ENCODE measurements at places on chromosomes 4 and X.

DNA sequence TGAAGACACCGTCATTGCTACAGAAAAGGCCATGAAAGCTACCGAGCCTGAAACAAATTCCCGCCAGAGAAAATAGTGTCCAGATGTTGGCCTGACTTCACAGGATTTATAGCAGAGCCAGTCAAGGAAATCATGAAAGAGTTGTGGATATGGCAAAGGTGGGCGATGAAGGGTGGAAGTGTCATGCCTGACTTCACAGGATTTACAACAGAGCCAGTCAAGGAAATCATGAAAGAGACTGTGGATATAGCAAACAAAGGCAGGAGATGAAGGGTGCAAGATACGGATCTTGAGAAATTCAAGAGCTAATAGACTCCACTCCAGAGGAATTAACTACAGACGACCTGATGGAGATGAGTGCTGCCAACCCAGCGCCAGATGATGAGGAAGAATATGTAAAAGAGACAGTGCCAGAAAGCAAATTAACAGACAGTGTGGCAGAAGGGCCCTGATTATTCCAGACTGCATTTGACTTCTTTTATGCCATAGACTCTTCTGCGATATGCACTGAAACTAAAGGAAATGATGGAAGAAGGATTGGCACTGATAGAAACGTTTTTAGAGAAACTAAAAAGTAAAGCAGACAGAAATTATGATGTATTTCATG, 17.2 kb downstream of the TRMT44 start:
- no peak for DNase-seq

DNA sequence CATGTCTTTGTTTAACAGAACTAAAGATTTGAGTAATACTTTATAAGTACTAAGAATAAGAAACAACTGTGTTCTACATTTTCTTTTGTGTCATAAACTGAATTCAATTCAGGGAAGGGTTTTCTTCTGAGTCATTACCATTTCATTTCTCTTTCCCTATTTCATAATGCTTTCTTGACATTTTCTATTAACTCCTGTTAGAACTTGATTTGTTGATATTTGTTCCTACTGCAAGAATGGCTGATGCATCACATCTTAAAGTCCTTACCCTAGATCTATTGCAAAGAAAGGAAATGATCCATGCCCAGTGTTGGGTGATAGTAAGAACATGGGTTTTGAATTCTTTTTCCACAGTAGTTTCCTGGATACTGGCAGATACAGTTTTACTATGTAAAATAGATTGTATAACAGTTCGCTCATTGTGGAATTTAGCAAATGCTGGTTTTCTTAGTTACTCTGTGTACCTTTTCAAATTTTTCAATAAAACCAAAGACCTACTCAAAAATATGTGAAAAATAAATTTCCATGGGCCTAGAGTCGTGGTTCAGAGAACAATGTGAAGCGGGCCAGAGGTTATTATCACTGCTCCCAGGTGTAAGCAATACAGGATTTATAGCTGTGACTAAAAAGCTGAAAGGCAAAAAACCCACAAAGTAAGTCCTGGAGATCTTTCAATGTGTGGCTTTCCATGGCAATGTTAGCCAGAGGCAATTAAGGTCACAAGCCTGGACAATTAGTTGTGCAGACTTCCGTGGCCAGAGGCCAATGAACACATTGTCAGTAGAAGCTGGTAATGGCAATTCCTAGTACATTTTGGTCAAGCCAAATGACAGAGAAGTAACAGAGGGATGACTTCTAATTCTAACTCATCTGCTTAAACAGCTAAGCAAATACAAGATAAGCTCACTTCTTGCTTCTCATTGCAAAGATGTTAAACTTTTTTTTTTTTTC, 127.3 kb upstream of the FAT4 start:
- no peak for DNase-seq

GRCh38 chr4:86831262-86832130, 17.7 kb downstream of the SLC10A6 start:
- DNase-seq = no peak

DNA sequence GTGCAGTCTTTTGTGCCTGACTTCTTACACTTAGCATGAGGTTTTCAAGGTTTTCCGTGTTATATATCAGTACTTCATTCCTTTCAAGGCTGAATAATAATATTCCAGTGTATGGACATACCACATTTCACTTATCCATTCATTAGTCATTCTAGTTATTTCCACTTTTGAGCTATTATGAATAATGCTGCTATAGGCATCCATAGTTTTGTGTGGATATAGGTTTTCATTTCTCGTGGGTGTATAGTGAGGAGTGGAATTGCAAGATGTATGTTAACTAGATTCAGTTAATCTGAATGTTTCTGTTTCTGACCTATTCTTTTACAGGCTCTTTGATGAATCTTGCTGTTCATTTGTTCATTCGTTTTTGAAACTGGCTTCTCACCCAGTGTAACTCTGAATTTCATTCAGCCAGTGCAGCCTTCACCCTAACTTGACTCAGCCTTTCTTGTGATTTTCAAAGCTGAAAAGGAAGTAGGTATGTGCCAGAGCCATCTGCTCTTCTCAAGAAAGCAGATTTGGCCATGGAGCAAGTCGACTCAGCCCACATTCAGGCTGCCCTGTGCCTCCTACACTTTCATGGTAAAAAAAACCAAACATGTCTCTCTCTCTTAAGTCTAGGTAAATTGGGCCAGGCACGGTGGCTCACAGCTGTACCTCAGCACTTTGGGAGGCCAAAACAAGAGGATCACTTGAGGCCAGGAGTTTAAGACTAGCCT, 56.3 kb upstream of the NOCT start:
- no peak for DNase-seq

- no peak for DNase-seq
Measured at GRCh38 chr4:54255881-54256280, 26.8 kb downstream of the PDGFRA start.

DNA sequence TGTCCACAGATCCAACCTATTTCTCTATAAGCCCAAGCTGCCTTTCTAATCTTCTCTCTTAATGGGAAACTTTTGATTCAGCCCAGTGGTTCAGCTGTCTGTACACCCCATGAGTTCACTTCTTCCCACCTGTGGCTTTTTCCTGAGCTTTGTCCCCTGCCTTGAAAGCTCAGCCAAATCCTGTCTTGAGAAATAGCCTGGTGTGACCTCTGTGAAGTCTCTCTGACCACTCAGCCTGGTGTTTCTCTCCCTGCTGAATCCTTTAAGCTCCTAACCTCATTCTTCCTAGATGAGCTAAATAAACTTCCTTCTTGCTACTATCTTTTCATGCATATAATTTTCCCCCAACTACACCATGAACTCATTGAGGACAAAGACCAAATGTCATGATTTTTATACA, 15.2 kb upstream of the HERC5 start:
- DNase-seq = no peak

DNA sequence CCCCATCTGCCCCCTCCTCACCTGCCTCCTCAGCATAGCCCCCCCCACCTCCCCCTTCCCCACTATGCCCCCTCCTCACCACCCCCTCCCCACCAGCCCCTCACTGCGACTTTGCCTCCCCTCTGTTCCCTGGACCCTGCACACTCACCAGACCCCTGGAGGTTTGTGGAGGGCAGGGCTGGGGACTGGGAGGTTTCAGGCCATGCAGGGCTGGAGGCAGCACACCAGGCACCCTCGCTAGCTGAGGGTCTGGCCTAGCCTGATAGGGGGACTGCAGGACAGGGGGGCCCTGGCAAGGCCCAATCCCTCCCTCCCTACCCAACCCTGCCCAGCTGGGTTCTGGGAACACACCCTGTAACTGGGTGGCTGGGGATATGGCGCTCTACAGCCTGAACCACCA, 28.0 kb downstream of the TACC3 start:
- DNase-seq = no peak

DNA sequence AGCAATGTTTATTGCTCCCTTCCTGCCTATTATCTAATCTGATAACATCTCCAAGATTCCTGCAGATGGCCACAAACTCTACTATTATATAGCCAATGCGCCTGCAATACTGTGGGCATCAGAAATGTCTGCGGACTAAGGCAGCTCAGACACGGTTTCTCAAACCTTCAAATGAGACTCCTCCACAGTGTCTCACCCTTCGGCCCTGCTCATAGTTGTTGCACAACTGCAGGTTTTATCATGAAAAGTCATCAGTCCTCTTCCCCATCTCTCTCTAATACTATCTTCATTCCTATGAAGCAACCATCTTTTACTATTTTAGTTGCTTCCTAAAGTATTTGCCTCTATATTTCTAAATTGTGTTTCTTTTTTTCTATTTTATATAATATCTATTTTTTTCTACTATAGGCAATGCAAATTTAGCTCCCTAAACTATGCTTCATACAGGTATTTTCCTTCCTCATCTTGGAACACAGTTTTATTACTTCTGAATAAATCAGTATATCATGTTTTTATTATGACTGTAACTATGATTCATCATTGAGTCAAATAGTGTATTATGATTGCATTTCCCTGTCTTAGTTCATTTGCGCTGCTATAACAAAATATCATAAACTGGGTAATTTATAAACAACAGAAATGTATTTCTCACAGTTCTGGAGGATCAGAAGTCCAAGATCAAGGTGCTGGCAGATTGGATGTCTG, 129.7 kb upstream of the EDNRA start:
- no peak for DNase-seq

DNA sequence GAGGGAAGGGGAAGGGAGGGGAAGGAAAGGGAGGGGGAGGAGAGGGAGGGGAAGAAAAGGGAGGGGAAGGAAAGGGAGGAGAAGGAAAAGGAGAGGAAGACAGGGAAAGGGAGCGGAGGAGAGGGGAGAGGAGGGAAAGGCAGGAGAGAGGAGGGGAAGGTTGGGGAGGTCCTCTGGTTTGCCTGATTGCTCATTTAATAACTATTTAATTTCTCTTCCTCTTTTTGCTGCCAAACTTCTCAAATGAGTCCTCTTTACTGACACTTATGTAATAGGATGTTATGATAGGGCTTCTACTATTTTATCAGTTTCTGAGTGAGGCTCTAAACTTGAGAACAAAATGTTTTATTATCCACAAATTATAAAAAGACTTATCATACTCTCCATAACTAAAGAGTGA, 35.4 kb upstream of the PPA2 start:
- DNase-seq = no peak

DNA sequence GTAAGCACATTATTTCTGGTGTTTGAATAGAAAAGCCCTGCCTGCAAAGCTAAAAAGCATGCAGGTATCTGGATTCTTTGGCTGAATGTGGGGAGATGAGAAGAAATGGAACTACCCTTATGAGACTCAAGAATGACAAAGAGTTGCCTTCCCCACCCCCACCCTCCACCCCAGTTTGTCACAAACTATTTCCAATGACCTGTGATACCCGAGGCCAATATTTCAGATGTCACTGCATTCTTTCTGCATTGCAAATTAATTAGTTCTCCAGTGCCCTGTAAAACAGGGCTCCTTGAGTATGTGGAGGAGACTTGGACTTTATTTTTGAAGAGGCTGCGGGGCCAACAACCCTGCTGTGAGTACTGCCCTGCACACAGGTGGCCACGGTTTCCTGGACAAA, 116.4 kb downstream of the ZNF827 start:
- DNase-seq = no peak

DNA sequence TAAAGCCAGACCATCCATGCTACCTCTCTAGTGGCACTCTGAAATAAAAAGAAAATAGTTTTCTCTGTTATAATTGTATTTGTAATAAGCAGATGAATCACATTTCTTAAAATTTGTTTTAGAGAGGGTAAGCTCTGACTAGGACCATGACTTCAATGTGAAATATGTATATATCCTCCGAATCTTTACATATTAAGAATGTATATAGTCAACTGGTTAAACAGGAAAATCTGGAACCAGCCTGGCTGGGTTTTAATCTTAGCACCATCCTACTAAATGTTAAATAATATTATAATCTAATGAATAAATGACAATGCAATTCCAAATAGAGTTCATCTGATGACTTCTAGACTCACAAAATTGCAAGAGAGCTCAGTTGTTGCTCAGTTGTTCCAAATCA, 1.5 kb downstream of the FGB start:
- DNase-seq = no peak

GRCh38 chr4:105544520-105545286, 7.7 kb upstream of the ARHGEF38 start:
- no peak for DNase-seq

DNA sequence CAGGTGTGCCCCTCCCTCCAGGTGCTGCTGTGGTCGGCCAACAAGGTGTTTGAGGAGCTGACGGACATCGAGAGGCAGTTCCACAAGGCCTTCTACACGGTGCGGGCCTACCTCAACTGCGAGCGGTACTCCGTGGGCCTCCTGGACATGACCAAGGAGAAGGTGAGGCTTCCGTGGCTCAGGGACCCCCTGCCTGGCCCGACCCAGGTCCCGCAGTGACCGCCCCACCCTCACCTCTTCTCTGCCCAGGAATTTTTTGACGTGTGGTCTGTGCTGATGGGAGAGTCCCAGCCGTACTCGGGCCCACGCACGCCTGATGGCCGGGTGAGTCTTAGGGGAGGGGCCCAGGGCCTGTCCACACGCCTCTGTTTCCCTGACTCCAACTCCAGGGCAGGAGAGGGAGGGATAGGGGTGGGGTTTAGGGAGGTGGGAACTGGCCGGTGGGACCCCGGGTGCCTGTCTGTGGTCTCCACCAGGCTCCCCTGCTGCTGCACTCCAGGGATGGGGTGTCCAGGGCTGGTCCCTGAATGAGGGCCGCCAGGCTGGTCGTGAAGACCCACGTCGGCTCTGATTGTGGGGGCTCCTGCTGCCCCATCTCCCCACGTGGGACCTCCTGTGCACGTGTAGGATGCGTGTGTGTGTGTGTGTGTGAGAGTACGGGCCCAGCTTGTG, 20.1 kb downstream of the ATP5ME start:
- DNase-seq = no peak

GRCh38 chr4:35965300-35965699, 279.0 kb downstream of the ARAP2 start:
- DNase-seq = no peak

GRCh38 chr4:140153419-140153717, 616 bp downstream of the MAML3 start:
- no peak for DNase-seq

DNA sequence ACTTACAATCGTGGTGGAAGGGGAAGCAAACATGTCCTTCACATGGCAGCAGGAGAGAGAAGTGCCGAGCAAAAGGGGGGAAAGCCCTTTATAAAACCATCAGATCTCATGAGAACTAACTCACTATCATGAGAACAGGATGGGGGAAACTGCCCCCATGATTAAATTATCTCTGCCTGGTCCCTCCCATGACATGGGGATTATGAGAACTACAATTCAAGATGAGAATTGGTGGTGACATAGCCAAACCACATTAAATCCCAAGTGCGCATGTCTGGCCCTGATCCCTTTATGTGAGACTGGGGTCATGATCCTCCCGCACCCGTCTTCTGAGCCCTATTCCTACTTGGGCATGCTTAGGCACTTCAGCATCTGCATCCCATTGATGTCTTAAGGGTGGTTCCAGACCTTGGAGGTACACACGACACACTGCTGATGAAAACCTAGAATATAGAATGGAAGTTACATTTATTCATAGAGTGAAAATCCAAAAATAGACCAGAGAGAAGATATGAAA, 116.0 kb downstream of the PTTG2 start:
- DNase-seq = no peak

- no peak for DNase-seq
Measured at GRCh38 chr4:128606173-128606572, 203.3 kb upstream of the JADE1 start.

- DNase-seq = no peak
Measured at GRCh38 chr4:41257257-41257901, 651 bp downstream of the UCHL1 start.

GRCh38 chrX:2710041-2710840, 19.1 kb downstream of the CD99 start:
- DNase-seq = no peak

Measured in effector memory CD4-positive, alpha-beta T cell (primary cell).